ENCODE measurements at places on chromosomes 7 and 10.

DNA sequence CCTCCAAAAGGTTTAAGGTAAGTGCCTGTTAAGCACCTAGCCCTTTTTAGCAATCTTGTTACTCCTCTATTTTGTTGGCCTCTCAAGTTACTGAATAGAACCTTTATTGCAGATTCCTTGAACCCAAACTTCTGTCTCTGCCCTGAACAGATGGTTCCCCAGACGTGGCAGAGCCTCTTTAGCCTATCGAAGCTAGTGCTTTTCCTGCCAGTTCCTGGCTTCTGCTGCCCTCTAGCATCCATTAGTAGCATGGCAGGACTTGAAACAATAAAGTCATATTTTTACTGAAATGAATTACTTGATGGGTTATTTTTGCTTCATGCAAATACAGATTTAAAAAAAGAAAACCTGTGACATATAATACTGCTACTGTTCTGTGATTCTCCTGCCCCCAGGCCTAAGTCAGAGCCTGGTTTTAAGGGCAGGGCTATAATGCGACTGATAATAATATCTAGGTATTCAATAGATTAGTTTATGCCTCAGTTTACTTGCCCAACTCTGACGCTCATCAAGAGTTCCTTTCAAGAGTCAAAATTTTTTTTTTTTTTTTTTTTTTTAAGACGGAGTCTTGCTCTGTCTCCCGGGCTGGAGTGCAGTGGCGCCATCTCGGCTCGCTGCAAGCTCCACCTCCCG, 84.3 kb upstream of the PHF14 start:
- peak; percentile 47 for DNase-seq

GRCh38 chr10:69275444-69275843, 2.9 kb upstream of the HK1 start:
- no peak for DNase-seq

DNA sequence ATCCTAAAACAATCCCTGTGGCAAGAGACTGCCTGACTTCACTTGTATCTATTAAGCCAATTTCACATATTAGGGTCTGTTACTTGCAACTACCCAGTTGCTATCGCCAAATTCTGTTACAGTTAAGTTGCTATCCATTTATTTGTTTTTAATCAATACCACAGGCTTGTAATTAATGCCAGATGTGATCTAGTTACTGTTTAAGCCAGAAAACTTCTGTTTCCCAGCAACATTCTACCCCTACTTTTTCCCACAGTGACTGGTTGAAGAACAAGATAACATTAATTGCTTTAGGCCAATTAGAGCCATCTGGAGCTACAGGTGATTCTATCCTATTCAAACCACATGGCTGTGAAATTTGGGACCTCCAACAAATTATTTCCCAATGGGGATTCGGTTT, 131.3 kb downstream of the ALOX5 start:
- DNase-seq = no peak

DNA sequence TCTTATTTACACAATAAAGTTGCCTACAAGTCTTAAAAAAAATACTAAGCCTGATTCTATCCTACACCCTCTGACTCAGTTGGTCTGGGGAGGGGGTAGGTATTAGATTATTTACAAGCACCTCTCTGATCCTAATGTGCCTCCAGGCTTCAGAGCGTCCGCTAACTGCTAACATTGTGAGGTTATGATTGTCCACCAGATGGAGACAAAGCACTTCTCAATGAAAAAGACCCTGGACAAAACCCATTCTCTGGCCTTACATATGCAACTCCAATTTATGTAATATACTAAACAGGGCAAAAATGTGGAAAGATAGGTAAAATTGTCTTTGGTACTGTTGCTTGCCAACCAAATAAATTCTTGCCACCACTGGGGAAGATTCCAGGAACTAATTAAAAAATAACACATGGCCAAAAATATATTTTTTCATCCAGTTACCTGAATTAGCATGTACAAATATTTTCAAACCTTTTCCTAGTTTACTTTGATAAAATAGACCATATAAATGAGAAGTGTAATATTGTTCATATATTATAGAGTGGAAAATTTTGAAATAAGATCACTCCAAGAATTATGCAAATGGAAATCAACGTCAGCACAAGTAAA, 92.4 kb downstream of the KIF20B start:
- DNase-seq = peak; percentile 70

DNA sequence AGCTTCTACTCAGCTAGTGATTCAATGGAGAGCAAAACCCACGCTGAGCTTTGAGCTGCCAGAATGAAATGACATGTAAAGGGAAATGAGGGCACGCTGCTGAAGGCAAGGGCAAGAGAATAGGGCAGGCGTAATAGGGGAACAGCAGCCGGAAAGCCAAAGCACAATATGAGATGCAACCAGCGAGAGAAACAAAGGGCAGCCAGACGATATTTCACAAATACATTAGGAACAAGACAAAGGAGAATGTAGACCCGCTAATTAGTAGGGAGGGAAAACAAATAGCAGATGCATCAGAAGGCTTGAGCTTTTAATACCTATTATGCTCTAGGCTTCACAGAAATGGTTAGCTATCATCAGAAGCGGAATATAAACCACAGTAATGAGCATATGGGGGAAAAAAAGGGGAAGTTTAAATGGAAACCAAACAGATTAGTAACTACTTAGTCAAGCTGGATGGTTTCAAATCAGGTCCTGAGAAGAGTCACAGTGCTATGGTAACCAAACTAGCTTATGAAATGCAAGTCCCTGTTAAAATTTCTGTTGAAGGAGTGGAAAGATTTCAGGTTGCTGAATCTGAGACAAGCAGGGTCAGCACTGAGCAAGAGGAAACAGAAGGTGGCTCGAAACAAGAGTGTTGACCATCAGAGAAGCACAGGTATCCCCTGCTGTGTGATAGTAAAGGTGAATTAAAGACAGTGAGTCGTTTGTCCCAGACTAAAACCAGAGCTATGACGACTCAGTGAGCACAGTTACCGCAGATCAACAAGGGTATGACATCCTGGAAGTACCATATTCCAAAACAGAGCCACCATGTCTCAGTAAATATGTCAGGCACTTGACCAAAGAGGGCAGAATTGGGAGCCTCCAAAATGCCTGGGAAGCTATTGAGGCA, 496.9 kb upstream of the CELF2 start:
- DNase-seq = no peak

Measured in EL (cell line).